ENCODE measurements at places on chromosomes 6 and 20.

DNA sequence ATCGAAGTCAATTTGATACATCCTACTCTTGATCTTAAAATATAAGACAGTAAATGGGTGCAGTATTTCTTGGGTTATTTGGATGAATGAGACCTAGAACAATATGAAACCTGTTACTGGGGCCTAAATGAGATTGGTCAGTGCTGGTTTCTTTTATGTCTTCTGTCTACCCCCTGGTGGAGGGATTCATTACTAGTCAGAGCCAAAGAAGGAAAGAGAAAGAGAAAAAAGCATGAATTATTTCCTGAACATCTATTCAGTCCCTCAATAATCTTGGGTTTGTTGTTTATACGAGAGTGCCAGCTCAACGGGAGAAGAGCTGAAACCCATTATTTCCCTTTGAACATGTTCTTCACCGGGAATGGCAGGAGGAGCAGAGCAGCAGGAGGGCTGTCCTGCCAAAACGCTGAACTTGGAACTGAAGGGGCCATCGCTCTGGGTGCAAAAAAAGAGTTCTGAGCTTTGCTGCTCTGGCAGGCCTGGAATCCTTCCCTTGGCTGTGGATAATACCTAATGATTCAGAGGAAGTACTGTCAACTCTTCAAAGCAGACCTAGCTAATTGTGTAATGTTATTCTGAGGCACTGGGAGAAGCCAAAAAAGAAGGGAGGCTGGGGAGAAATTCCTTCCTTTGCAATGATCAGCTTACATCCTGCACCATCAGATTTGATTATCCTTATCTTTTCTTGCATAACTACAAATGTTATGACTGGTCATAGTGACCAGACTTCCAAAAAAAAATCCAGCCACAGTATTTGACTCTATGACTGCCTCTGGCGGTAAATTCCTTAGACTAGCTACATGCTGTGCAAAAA, 72.0 kb downstream of the BLOC1S5 start:
- no peak for DNase-seq

DNA sequence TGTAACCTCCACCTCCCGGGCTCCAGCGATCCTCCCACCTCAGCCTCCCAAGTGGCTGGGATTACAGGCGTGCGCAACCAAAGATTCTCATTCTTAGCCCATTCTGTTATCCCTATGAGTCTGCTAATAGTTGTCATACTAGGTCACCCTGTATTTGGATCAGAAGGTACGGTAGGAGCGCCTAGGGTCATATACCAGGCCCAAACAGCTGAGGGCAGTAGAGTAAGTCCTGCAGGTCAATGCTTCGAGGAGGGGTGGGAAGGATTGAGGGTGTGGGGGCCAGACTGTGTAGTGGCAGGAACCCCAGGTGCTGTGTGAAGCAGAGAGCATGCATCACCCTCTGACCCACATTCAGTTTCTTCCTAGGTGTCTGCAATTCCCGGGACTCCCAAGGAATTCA, 22.7 kb upstream of the POU5F1 start:
- no peak for DNase-seq

- no peak for DNase-seq
These were observed 133.4 kb downstream of the HAO1 start for GRCh38 chr20:7806831-7807230.

DNA sequence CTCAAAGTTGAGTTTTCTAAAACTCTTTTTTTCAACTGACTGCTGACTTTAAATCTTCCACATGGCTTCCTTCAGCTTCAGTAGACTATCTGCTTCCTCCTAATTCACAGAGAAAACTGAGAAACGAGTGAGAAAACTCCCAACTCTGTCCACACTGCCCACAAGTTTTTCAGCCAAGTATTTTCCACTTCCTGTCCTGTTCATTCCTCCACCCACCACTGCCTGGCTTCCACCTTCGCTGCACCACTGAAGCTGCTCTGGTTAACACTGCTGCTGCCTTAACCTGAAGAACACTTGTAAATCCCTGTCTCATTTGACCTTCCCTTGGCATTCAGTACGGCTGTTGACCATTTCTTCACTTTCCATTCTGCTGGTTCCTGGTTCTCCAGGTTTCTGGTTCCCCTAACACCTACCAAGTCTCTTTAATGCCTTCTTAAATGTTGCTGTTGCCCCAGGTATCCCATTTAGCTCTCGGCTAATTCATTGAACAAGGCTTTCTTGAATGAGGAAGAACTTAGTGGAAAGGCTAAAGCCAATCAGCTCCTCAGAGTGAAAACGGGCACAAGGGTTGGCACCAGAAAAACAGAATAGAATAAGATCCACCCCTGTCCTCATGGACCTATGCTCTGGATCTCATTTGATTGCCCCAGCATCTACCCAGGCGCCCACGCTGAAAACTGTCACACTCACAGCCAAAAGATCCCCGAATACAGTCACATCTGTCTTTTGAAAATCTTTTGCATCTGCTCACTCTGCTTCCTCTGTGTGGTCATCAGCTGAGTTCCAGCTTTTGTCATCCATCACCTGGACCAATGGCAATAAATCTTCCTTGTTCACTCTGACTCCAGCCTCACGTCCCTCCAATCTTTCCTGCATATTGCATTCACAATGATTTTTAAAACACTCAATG, 104.4 kb upstream of the TAB2 start:
- no peak for DNase-seq

- peak; percentile 50 for DNase-seq
These were observed 474.1 kb downstream of the RNF144B start for GRCh38 chr6:18861204-18861603.

DNA sequence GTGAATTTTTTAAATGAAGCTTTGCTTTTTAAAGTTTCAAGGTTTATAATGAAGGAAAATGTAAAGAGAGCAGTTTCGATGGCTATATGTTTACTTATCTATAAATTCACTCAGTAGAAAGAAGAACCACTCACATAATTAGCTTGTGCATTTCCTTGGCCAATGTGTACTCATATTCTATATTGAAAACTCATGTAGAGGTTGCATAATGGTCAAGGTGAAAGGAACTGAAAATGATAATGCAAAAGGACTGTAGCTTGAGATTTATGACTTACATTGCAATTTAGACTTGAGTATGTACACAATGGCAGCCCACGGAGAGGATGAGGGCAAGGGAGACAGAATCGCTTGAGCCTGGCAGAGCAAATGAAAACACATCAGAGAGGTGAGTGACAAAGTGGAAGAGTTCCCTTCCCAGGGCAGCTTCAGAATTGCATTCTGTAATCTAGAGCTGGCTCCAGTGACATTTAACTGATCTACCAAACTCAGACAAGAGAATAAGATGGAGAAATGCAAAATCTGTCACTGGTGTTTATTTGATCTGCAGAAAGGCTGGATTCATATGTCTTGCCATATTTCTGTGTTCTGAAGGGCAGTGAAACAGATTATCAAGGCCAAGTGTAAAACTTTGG, 191.8 kb downstream of the TMEM200A start:
- DNase-seq = peak; percentile 57

DNA sequence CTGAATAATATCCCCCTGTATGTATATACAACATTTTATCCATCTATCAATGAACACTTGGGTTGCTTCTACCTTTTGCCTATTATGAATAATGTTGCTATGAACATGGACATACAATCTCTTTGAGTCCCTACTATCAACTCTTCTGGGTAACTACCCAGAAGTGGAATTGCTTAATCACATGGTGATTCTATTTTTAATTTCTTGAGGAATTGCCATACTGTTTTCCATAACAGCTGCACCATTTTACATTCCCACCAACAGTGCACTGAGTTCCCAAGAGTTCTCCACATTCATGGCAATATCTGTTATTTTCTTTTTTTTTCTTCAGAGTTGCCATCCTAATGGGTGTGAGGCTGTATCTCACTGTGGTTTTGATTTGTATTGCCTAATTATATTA, 88.3 kb downstream of the ZHX3 start:
- no peak for DNase-seq

DNA sequence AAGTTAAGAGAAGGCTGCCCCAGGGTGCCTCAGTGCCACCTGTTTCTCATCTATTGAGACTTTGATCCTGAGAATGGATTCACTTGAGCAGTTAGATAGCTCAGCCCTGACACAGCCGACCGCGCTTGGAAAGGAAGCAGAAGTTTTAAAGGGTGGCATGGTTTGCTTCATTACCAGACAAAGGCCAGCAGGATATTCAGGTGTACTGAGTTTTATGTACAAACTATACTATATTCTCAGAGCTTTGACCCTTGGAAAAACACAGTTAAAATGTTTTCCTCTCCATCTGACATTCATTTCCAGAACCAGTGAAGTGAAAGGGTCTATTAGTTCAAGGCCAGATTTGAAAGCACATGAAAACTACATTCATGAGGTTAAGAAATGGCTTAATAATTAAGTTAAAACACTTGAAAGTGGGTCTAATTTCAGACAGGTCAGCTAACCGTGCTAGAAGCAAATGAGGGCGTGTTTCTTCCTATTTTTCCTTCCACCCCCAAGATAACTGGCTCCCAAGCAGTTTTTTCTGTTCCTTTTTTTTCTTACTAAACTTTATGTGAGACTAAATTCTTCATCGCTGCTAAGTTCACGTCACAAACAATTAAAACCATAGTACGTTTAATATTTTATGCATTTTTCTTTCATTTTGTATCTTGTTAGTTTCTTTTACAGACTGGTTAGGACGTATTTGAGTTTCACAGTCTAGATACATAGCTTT, 385.3 kb upstream of the SOX4 start:
- DNase-seq = no peak

DNA sequence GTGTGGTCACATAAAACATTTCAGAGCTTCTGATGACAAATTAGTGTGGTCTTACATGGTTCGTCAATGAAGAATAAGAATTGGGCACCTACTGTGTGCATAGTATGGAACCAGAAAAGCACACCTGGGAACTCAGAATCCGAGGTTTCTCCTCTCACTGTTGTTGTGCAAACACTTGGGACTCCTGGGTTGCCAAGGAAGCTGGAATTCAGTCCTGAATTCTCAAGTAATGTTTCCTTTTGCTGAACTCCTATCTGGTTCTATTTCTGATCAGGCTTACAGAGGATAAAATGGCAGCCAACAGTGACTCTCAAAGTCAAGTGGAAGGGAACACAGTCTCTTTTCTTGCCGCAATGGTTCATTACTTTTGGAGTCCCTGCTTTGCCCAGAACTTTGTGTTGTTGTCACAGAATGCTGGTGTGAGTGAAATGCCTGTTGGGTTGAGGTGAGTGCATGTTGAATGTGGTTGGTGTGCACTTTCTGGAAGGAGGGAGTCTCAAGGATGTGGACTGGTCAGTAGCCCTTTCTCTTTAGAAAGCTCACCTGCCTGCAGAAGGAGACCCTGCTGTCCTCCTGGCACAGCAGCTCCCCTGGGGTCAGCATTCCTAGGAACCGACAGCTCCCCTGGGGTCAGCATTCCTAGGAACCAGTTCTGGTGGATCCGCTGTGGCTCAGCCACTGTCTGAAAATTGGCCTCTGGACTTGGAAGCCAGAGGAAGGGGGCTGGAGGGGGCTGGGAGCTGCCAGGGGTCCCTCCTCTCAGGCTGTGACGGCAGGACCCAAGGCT, 1.4 kb downstream of the UNC93A start:
- no peak for DNase-seq

DNA sequence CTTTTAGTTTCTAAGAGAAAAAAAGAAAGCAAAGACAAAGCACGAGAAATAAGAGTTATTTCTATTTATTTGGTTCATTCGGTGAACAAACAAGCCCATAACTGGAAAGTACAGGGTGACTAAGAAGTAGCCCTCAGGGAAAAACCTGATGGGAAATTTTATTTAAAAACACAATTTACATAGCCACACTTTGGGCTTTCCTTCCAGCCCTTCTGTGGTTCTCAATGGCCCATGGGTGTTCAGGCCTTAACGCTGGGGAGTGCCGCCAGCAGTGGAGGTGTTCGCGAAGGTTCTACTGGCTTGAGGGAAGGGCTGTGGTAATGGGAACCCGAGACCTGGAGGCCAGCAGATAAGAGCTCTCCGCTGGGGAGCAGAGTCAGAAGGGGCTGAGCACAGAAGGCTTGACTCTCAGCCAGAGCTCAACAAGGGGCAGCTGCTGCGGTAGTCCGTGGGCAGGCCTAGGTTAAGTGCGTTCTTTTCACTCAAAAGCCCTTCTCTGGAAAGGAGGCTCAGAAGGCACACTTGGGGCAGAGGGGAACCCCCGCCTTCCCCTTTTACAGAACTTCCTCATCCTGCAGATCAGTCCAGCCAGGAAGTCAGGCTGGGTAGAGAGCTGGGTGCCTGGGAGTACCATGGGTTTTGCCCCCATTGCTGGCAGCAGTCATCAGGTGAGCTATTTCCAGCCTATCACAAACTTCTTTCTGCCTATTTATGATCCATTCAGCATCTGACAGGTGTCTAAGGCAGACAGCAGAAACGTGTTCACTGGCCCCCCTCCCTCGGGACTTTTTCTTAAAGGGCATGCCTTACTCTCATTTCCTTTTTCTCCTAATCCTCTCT, 8.8 kb upstream of the CD83 start:
- no peak for DNase-seq

DNA sequence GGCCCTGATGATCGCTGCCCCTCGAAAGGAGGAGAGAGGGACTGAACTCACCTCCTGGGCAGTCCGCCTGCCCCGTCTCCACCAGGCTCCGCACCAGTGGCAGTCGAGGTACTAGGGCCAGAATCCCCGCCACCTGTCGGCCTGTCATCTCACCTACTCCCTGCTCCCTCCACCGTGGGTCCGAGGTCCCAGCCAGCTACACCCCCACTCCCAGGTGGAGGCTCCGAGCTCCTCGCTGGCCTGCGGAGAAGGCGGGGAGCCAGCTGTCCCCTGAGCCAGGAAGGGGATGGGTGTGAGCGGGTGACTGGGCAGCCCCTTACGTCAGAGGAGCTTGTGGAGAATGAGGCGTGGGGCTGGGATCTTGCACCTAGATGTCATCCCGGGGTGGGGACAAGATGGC, 1066.5 kb upstream of the MANEA start:
- DNase-seq = no peak

- no peak for DNase-seq
These were observed 26.0 kb upstream of the SYNJ2 start for GRCh38 chr6:157955675-157956074.

Measured in NCI-H2081 (cell line).